ENCODE measurements at places on chromosomes 16 and 17.

DNA sequence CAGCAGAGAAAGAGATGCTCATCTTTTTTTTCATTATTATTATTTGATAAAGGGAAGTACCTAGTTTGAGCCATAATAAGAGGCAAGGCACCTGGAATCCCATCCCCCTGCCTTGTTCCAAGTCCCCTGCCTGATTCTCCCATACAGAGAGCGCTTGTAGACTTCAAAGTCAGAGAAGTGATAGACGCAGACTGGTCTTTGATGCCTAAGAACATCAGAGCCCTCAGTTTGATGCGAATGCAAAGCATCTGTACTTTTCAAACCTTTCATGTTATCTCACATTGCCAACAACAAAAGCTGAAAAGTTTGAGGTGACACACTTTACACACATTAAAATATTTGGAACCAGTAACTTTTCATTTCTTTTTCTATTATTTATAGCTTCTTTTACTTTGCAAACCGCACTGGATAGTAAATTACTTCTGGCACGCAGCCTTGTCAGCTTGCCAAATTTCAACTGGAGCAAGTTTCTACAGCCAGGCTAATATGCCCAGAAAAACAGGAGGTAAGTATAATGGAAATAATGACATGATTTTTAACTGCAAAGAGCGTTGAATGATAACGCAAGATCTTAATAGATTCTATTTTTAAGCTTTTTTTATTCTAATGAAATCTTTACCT lies 5.9 kb upstream of the UTP6 start:
- DNase-seq: no peak

DNA sequence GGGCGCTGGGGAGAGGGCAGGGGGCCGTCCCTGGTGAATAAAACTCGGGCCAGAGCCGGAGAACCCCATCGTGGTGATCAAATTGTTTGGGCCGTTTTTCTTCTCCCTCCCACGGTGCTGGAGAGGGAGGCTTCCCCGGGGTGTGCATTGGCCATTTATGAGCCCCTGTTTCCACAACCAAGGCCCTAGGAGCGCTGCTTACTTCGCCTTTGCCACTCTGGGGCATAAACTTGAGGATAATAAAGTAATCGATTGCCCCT lies 544 bp downstream of the CCP110 start:
- DNase-seq: no peak

- DNase-seq: no peak
Observed at GRCh38 chr17:82846061-82846691, 6.4 kb upstream of the ZNF750 start.

DNA sequence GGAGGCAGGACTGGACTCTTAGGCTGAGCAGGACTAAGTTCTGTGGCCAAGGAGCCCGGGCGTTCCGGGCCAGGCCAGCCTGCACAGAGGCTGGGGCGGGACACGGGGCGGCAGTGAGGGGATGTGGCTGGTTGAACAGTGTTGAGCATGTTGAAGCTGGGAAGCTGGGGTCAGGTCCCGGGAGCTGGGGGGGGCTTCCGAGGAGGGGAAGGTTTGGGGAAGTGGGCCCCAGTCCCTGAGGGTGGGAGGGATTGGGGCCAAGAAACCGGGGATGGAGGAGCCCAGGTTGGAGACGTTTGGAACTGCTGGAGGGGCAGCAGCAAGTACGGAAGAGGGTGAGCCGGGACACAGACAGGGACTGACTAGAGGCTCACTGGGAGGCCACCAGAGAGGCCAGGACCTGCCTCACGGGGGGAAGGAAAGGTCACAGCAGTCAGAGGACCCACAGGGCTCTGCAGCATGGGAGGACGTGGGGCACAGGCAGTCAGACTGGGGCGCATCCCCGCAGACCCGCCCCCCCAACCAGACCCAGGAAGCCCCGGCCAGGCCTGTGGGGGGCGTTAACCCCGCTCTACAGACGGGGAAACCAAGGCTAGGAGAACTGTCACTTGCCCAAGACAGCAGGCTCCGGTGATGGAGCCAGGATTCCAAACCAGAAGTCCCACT lies 9.5 kb downstream of the TAX1BP3 start:
- no peak for DNase-seq

DNA sequence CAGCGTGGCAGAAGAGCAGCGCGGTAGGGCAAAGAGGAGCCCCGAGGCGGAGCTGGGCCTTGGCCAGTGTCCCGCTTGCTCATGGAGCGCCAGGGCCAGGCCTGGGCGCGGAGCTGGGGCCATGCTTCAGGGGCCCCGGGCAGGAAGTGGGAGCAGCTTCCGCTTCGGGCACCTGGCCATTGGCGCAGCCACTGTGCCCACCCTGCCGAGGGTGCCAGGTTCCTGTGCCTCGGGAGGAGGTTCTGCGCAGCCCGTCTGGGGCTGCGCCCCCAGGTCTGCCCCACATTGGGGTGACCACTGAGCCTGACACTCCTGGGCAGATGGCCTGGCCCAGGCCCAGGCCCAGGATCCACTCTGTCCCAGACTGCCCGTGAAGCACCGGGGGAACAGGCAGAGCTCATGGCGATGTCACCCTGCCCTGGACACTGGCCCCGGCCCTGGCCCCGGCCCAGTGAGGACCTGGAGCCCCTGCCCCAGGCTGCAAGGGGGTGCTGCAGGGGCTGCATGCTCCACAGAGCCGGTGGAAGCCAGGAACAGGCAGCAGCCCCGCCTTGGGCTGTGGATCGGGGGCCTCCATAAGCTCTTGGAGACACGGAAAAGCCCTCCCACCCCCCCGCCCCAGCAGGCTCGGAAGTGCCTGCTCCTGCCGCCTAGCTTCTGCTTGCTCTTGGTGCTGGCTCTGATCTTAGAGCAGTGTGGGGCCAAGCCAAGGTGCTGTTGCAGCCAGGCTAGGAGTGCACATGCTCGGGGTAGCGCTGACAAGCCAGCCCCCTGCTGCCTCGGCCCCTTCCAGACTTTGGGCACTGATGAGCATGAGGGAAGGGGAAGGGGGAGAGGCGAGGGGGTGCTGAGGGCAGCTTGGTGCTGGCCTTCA lies 35.9 kb upstream of the FOXJ1 start:
- DNase-seq: no peak

GRCh38 chr17:9020096-9020823 lies 1.1 kb upstream of the NTN1 start:
- DNase-seq: no peak
